ENCODE measurements at places on chromosomes 6 and 20.

DNA sequence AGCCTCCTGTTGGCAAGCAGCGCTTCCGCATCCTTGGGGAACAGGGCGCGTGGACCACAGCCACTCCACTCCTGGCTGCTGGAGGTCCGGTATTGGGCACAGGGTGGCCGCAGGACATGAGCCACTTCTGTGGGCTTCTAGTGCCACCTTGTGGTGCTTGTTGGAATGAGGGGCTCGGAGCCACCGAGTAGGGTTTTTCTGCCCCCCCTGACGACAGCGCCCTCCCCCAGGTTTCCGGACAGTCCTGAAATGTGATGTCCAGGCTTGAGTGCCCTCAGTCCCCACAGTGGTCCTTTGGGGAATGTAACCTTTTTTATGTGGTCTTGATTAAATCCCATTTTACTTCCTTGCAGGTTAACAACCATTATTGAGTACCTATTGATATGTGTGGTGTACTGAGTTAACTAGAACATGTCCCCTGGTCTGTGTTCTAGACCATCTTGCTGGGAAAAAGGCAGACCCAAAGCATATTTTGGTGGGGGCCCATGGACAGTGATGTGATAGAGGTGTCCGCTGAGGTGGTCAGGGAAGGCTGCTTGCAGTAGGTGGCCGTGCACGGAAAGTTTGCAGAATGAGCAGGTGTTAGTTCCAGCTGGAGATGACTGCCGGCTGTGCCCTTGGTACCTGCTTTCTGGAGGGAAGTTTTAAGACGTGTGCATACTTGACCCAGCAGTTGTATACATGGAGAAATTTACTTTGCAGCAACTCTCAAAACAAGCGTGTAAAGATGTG, 70.0 kb downstream of the PTPN1 start:
- DNase-seq, result peak; percentile 60

GRCh38 chr6:21039926-21040325, 505.7 kb downstream of the CDKAL1 start:
- DNase-seq, result no peak

GRCh38 chr6:159056432-159056831, 11.6 kb upstream of the TAGAP start:
- no peak for DNase-seq

GRCh38 chr20:55394592-55394991, 610.7 kb downstream of the CBLN4 start:
- no peak for DNase-seq

DNA sequence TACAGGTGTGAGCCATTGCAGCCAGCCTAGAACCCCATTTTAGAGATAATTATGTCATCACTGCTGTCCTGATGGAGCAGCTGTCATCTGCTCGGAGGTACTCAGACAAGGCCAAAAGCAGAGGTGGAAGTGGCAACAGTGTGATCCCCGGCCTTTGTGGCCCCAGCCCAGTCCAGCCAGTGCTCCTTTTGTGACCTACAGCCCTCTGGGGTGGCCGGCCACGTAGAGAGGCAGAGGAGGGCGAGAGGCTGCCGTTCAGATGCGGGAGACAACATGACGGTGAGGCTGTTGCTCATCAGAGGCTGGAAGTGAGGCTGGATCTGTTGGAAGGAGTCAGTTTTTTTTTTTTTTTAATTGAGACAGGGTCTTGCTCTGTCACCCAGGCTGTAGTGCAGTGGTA, 32.8 kb downstream of the EFCAB8 start:
- DNase-seq, result no peak

DNA sequence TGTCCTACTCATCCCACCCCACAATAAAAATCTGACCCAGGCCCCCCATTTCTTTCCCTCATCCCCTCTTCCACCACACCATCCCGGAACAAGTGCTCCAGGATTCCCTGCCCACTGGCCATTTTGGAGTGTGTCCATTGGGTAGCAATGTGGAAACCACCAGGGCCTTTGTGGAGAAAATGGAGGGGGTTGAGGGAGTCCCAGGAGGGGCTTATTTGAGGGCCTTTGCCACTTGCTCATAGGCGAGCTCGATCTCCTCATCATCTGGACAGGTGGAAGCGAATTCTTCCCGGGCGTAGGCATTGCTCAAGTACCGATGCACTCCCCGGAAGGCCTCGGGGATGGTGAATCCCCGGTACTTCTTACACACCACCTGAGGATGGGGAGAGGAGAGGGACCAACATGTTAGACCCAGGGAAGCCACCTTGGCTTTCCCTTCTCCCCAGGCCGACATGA, 1.6 kb upstream of the DDAH2 start:
- no peak for DNase-seq

GRCh38 chr20:49219924-49220831, 962 bp downstream of the DDX27 start:
- no peak for DNase-seq

Measured in stimulated activated CD4-positive, alpha-beta T cell treated with anti-CD3 and anti-CD28 coated beads, Interleukin-4, amount 100 ng/mL, for 24 hours (primary cell).